ENCODE measurements at places on chromosomes 3 and 15. TPM values are rescaled to one million over a fixed set of nuclear protein-coding genes. Genes with fewer than 3 reads are reported as not detected.
A peak's percentile ranks its signal among the peaks of the same experiment; 100 is the strongest.

GRCh38 chr15:45458746-45459403 lies 63.7 kb downstream of the SLC30A4 start:
- no peaks in the 10 kb centered on the region for H3K36me3 ChIP-seq
- H3K27ac ChIP-seq, result no peak overlapping the region
- H3K27me3 ChIP-seq, result no peaks in the 10 kb centered on the region
- DNase-seq, result peak; percentile 78
- peak overlapping the region; percentile 87 for H3K4me3 ChIP-seq
- peaks cover 45% of the 10 kb centered on the region for H3K4me1 ChIP-seq

- H3K27me3 ChIP-seq, result no peaks in the 10 kb centered on the region
- peaks cover 6% of the 10 kb centered on the region for H3K4me1 ChIP-seq
- H3K4me3 ChIP-seq, result no peak overlapping the region
- no peak overlapping the region for H3K27ac ChIP-seq
- peaks cover 26% of the 10 kb centered on the region for H3K36me3 ChIP-seq
Observed at GRCh38 chr3:19967208-19967607, 20.3 kb downstream of the RAB5A start.

DNA sequence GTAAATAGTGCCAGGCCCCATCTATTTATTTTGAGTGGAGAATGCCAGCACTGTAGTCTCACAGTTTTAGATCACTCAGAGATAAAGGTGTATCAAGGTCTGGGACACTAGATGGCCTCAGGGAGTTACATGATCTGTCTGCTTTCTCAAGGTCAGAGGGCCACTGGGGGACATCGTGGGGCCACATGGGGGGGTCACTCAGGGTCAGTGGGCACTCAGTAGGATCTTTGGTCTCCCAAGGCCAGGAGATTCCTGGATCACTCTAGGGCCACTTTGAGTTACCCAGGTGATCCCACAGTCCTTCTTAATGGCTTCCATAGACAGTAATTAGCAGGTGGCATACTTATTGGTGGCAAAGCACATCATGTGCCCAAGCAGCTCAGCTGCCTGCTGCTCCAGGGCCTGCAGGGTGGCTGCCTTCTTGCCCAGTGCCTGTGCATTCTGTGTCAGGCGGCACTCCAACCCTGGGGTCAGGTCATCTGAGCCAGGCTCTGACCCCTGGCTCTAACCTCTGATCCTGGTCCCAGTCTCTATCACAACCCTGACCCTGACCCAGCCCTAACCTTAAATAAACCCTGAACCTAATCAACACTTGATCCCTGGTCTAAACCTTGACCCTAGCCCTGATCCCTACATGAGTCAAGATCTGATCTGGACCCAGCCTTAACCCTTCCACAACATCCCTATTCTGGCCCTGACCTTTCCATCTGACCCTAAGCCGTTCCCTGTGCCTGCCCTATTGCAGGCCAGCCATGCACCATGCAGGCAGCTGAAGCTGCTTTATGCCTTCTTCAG lies 1.8 kb upstream of the LAMB2 start:
- H3K27ac ChIP-seq, result peak overlapping the region; percentile 8
- no peak overlapping the region for H3K4me3 ChIP-seq
- no peak for DNase-seq

DNA sequence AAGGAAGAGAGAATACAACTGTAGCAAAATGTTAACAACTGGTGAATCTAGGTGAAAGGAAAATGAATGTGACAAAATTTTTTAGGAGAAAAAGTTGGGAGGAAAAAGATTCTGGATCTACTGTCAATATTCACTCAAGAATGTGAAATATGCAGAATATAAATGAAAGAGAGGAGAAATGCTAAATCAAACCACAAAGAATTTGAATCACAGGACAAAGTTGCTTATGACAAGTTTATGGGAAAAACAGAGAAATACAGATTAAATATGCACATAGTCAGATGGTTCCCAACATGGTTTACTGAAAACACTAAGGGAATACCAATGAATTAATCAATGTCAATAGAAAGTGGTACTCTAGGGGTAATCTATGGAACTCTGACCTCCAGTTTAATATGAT lies 27.6 kb downstream of the C3orf33 start:
- H3K27me3 ChIP-seq, result no peaks in the 10 kb centered on the region
- no peak for DNase-seq
- H3K27ac ChIP-seq, result no peak overlapping the region
- peaks cover 1% of the 10 kb centered on the region for H3K4me1 ChIP-seq
- H3K36me3 ChIP-seq, result peaks cover 11% of the 10 kb centered on the region
- H3K4me3 ChIP-seq, result no peak overlapping the region

DNA sequence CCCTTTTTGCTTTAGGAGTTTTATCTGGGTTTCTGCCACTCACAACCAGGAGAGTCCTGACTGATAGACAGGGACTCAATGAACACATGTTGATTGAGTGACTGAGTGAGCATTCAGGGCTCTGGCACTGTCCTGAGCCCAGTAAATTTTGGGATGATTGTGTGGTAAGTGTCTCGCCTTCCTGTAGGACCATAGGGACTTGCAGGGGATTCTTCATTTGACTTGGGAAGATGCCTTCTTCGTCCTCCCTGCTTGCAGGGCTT lies 22.3 kb upstream of the FLNB start:
- H3K27me3 ChIP-seq, result no peaks in the 10 kb centered on the region
- H3K4me3 ChIP-seq, result no peak overlapping the region
- no peaks in the 10 kb centered on the region for H3K36me3 ChIP-seq
- DNase-seq, result no peak
- H3K4me1 ChIP-seq, result peaks cover 19% of the 10 kb centered on the region

- no peak for DNase-seq
- peaks cover 3% of the 10 kb centered on the region for H3K36me3 ChIP-seq
- no peaks in the 10 kb centered on the region for H3K27me3 ChIP-seq
- H3K4me1 ChIP-seq, result peaks cover 11% of the 10 kb centered on the region
- H3K4me3 ChIP-seq, result no peak overlapping the region
Observed at GRCh38 chr15:89164712-89165211, 56.6 kb downstream of the RLBP1 start.

RGMA gene
- total RNA-seq, result not detected

PCSK6 gene
- 1.4 TPM for total RNA-seq

FBXW12 gene
- not detected for total RNA-seq

MRPL46 gene
- 29.2 TPM for total RNA-seq

LMOD3 gene
- total RNA-seq, result not detected

All from activated naive CD8-positive, alpha-beta T cell treated with anti-CD3 and anti-CD28 coated beads, Interleukin-2, amount 10 ng/mL, durations not matched to agents 7 days and 5 days (primary cell).